CD4-positive, alpha-beta T cell treated with Interleukin-12 subunit alpha and Interleukin-12 subunit beta, for 1 hour (primary cell): ENCODE measurements at places on chromosomes 11 and 22.
A peak's percentile ranks its signal among the peaks of the same experiment; 100 is the strongest.

GRCh38 chr22:37285937-37286336, 3.6 kb downstream of the CYTH4 start:
- DNase-seq = no peak

GRCh38 chr22:23820748-23821211, 18.0 kb downstream of the DERL3 start:
- DNase-seq = no peak

DNA sequence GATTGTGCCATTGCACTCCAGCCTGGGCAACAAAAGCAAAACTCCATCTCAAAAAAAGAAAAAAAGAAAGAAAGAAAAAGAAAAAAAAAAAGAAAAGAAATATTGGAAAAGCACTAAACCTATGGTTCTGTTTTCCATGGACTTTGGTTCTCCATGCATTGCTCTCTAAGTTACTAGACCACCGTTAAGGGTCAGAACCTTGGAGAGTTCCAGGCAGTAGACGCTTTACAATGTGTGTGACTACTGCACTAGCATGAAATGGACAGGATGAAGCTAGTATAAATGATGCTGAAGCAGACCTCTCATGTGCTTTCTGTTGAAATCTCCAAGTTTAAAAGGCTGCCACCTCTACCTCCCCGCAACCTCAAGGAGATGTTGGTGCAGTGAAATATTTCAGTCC, 63.5 kb downstream of the SIK2 start:
- DNase-seq = no peak

- peak; percentile 16 for DNase-seq
Measured at GRCh38 chr22:42432020-42432596, at the start of gene NFAM1. Gene NFAM1, minus strand, starts transcription at chr22:42432403. Its CDS starts 46 bp downstream, at chr22:42432357.

GRCh38 chr11:48105096-48105990, 111.3 kb upstream of the OR4B1 start:
- DNase-seq = no peak
